Tibial nerve (tissue), 4 donors: ENCODE measurements at places on chromosomes 16 and 17. TPM values are rescaled to one million over a fixed set of nuclear protein-coding genes. Genes with fewer than 3 reads are reported as not detected.

SRL gene
- 1.8 TPM for total RNA-seq

GRN gene
- total RNA-seq, result 223 TPM

UTS2R gene
- total RNA-seq, result not detected

CD300LB gene
- 0.21 TPM for total RNA-seq

CLEC18C gene
- 0.30 TPM for total RNA-seq

PPP1R27 gene
- not detected for total RNA-seq
